ENCODE measurements at places on chromosomes 12 and 14. TPM values are rescaled to one million over a fixed set of nuclear protein-coding genes. Genes with fewer than 3 reads are reported as not detected.

Gene RNF10
- 196 TPM for polyA plus RNA-seq

DNA sequence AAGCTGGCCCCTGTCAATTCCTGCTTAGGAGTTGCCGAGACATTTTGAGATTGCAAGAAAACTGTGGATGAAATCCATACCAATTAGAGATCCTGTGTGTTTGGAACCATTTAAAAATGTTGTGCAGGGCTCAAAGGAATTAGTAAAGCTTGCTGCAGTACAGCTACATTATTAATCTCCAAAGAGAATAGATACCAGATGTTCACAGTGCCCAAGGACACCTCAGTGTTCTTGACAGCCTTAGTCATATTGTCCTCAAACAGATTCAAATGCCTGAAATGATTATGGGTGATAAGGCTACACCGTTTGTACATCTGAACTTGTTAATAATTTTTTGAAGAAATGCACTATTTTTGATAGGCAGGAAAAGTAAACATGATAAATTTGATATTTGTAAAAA is 164.6 kb downstream of the MSRB3 start:
- no peak for DNase-seq

Gene ALG10
- 7.6 TPM for polyA plus RNA-seq

DNA sequence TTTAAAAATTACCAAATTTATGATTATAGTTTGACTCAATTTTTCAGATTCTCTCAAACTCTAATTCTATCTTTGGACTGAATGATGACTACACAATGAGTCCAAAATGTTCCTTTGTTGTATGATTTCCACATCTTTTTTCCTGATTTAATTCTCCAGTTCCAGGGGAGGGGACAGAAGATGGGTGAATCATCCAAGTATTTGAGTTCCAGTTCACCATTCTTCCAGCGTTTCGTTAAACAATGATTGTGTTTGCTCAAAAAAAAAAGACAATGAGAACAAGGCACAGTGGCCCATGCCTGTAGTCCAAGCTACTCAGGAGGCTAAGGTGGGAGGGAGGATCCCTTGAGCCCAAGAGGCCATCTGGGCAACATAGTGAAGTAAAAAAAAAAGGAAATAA is 23.8 kb downstream of the BAZ1A start:
- DNase-seq: no peak

GRCh38 chr14:57987596-57988300 is 121.9 kb upstream of the SLC35F4 start:
- no peak for DNase-seq

GRCh38 chr14:47720281-47720680 is 44.9 kb upstream of the MDGA2 start:
- no peak for DNase-seq

GRCh38 chr14:102923201-102923924 is 900 bp downstream of the AMN start:
- no peak for DNase-seq

Gene NPFF
- polyA plus RNA-seq: not detected

DNA sequence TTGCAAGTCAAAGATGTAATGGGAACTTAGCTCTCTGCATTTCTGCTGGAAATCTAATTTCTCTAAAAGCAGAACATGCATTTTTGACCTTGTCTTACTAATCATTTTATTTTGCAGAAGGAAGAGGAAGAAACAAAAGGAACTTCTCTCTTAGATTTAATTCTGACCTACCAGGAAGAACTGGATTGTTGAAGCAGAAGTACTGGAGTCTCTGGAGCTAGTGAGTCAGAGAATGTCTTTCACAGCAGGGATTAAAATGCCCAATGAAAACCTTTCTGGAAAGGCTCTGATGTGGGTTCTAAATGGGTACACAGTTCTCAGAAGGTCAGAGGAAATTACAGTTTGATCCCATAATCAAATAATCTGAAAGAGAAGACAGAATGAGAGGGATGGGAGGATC is 70.8 kb upstream of the GNG2 start:
- DNase-seq: no peak

DNA sequence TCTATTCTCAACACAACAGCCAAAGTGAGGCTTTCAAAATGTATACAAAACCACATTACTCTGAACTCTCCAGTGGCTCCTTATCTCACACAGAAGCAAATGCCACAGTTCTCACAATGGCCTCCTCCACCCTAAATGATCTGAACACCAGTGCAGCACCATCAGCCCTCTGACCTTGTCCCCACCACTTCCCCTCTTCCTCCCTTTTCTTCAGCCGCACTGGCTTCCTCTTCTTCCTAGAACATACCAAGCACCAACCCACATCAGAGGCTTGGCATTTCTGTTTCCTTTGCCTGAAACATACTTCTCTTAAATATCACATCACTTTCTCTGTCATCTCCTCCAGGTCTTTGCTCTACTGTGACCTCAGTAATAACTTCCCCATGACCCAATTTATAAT is 66.3 kb downstream of the GPR135 start:
- no peak for DNase-seq

Gene CPM
- polyA plus RNA-seq: 29.2 TPM
